ENCODE measurements at places on chromosomes 16 and 17. TPM values are rescaled to one million over a fixed set of nuclear protein-coding genes. Genes with fewer than 3 reads are reported as not detected.

The HBQ1 gene
- total RNA-seq = not detected

The TERB1 gene
- 0.13 TPM for total RNA-seq

The KCNH4 gene
- total RNA-seq = 0.95 TPM

The SLC16A13 gene
- total RNA-seq = 11.8 TPM

The RTN4RL1 gene
- 0.09 TPM for total RNA-seq

The TAC4 gene
- total RNA-seq = not detected

DNA sequence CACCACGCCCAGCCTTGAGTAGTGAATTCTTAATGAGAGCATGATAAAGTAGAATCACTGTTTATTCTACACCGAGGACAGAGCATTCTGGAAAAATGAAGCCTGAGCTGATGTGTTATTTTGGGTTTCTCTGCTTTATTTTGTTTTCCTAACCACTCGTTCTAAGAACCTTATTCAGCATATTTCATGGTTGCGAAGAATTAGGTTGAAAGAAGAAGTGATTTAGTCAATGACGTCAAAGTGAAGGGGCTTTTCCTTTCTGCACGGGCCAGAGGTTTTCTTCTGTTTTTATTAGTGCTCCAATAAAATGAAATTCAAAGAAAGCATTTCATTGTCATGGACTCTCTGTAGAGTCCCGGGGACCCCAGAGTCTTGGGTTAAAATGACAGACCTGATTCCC lies 178.5 kb downstream of the MAF start:
- no peak for ATAC-seq

DNA sequence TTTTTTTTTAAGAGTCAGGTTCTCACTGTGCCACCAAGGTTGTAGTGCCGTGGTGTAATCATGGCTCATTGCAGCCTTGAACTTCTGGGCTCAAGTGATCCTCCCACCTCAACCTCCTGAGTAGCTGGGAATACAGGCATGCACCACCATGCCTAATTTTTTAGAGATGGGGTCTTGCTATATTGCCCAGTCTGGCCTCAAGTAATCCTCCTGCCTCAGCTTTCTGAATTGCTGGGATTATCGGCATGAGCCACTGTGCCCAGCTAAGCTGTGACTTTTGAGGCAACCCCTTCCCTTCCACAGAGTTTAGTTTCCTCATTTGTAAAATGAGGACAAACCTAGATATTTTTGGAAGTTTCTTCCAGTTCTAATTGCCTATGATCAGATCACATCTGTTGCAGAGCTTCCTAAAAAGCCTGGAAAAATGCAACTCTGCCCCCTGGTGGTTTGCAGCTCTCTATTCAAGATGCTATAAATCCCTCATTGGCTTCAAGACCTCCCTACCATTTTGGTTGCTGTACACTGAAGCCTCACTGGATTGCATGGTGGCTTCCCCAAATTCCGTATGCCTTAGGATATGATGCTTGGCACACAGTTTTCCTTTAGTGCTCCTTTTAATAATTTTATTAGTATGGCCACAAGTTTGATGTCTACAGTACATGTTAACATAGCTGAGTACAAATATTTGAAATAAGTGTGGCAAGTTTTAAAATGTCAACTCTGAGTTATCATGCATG lies 19.3 kb downstream of the GDE1 start:
- peak; percentile 63 for ATAC-seq

- ATAC-seq = no peak
Measured at GRCh38 chr16:75244225-75244809, 7.1 kb downstream of the BCAR1 start.

- no peak for ATAC-seq
Measured at GRCh38 chr16:88060524-88061219, 109.4 kb downstream of the BANP start.

DNA sequence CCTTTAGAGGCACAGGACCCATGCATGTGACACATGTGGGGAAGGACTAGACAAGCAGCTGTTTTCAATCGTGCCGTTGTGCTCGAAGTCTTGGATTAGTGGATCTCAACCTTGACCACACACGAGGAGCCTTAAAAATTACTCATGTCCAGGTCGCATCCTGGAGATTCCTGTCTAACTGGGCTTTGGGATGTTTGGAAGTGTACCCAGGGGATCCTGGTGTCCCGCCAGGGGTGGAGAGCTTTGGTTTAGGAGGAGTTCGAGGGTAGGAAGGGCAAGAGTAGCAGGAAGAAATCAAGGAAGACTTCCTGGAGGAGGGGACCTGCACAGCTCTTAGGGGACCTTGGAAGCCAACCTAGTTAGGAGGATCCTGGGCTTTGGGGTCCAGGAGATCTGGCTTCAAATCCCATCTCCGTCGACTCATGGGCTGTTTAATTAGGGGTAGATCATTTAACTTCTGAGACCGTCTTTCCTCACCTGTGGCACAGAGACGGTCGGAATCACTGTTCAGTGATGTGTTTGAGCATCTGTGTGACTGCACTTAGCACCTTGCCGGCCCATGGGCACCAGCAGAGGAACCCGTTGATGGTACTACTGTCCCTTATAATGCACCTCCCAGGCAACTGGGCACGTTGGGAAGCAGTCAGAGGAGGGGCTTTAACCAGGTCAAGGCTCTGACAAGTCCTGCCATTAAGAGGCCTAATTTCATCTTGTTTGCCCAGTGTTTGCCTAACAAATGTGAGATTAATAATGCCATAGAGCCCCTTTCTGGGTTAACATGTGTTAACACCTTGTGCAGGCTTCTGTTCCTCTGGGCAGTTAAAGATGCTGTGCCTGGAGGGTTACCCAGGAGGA lies 102.0 kb upstream of the PLCG2 start:
- ATAC-seq = no peak

DNA sequence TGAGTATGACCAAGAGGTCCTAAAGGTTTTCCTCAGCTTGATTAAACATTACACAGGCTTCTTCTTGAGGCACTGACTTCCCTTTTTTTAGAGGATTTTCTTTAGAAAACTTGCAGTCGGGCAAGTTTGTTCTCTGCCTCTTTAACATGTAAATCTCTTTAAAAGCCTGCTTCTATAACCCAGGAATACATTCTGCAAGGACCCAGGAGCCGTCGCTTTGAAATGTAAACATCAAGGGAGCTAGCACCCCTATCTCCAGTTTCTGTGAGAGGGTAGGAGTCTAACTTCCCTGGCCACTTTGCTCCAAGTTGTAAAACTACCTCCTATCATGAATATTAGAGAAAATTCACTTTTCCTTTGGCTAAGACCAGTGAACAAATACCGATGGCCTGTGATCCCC lies 201.5 kb upstream of the CPHXL start:
- ATAC-seq = no peak

GRCh38 chr16:73047536-73048291 lies at the start of gene ZFHX3:
ZFHX3 (minus strand) TSS chr16:73048128; CDS start chr16:72960145, 87,983 bp downstream.
- ATAC-seq = peak; percentile 53

All from activated T-helper 17 cell treated with anti-CD3 and anti-CD28 coated beads, Interleukin-2, amount 50 U/mL, for 72 hours (primary cell).